Activated naive CD8-positive, alpha-beta T cell treated with anti-CD3 and anti-CD28 coated beads, Interleukin-2, amount 50 U/mL, for 16 hours (primary cell): ENCODE measurements at places on chromosomes 5 and 9.

DNA sequence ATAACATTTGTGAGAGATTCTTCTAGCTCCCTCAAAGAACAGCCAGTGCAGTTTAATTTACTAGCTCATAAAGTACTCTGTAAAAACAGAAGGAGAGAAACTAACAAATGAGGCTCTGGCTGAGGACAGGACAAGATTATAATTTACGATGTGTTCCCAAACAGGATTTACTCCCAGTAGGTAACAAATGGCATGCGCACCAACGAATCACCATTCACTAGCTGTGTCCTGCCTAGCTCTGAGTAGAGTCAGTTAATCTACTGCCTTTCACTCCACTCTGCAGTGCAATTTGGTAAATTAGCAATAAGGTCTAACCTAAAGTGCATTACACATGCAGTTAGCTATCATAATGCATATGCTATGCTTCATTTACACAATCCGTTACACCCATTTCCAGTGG lies 497.4 kb upstream of the CCNG1 start:
- DNase-seq = no peak

DNA sequence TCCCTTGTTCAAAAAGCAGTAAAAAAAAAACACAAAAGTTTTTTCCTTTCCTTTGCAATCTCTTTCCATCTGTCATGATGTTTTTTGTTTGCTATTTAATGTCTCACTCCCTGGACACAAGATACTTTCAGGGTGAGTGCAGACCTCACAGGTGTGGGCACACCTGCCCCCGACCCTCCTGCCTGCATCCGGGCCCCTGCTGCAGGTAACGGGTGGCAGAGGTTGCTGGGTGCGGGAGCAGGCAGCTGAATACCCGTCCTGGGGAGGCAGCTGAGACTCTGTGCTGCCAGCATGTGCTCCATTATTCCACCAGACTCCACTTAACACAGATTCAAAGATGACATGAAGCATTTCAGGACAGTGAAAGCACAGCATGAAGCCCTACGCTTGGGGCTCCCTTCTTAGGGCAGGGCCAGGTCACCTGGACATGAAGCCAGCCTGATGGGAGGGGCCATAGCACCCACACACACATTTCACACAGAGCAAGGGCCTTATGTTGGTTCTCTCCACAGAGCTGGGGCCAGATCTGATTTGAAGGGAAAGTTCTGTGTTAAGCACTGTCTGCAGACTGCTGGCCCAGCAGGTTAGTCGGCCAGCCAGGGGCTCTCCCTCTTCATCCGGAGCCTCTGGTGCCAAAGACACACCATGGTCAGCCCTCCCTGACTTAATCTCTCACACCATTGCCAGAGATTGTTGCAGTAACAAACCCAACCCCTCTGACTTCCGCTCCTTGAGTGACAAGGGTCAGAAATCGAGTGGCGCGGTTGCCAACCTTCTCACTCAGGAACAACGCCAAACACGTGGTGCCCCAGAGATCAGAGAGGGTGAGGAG lies 13.0 kb downstream of the NEK6 start:
- no peak for DNase-seq

GRCh38 chr5:126274763-126275125 lies 148.5 kb upstream of the GRAMD2B start:
- no peak for DNase-seq

- DNase-seq = no peak
These were observed 80.6 kb downstream of the MYO10 start for GRCh38 chr5:16855485-16855884.

GRCh38 chr5:17277907-17278306 lies 60.5 kb downstream of the BASP1 start:
- no peak for DNase-seq
